Thymus (tissue), 14 donors: ENCODE measurements at places on chromosomes 2 and 18. TPM values are rescaled to one million over a fixed set of nuclear protein-coding genes. Genes with fewer than 3 reads are reported as not detected.

- H3K27ac ChIP-seq = no peak overlapping the region
- H3K4me1 ChIP-seq = no peaks in the 10 kb centered on the region
- H3K4me3 ChIP-seq = no peak overlapping the region
Observed at GRCh38 chr2:2769481-2770431, 438.7 kb upstream of the MYT1L start.

C1QL2 gene
- total RNA-seq = 0.05 TPM

- no peak for DNase-seq
- no peaks in the 10 kb centered on the region for H3K36me3 ChIP-seq
- no peaks in the 10 kb centered on the region for H3K27me3 ChIP-seq
Observed at GRCh38 chr2:169106134-169106533, 36.8 kb downstream of the DHRS9 start.

DNA sequence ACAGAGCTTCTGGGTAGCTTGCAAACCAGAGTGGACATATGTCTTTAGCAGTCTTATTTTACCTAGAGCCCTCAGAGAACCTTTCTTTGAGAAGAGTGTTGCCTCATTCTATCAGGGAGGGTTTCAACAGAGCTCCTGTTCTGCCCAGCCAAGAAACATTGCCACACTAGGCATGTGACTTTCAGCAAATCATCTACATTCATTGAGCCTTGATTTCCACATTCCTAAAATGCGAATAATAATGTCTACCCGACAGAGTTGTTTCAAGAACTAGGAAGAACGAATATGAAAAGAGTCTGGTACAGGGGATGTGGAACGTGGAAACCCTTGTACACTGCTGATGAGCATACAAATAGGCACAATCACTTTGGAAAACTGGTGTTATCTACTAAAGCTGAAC, 7.8 kb upstream of the PRKAG3 start:
- no peak overlapping the region for H3K27ac ChIP-seq
- DNase-seq = no peak
- H3K27me3 ChIP-seq = peaks cover 8% of the 10 kb centered on the region
- H3K36me3 ChIP-seq = no peaks in the 10 kb centered on the region
- no peak overlapping the region for H3K4me3 ChIP-seq

- H3K36me3 ChIP-seq = no peaks in the 10 kb centered on the region
- no peaks in the 10 kb centered on the region for H3K27me3 ChIP-seq
Observed at GRCh38 chr2:12006850-12007249, 260.4 kb downstream of the LPIN1 start.

GRCh38 chr18:24277516-24278195, 120.0 kb downstream of the OSBPL1A start:
- H3K36me3 ChIP-seq = no peaks in the 10 kb centered on the region
- DNase-seq = no peak
- no peaks in the 10 kb centered on the region for H3K4me1 ChIP-seq
- no peaks in the 10 kb centered on the region for H3K27me3 ChIP-seq
